ENCODE measurements at places on chromosomes 6 and 20. TPM values are rescaled to one million over a fixed set of nuclear protein-coding genes. Genes with fewer than 3 reads are reported as not detected.
A peak's percentile ranks its signal among the peaks of the same experiment; 100 is the strongest.

DNA sequence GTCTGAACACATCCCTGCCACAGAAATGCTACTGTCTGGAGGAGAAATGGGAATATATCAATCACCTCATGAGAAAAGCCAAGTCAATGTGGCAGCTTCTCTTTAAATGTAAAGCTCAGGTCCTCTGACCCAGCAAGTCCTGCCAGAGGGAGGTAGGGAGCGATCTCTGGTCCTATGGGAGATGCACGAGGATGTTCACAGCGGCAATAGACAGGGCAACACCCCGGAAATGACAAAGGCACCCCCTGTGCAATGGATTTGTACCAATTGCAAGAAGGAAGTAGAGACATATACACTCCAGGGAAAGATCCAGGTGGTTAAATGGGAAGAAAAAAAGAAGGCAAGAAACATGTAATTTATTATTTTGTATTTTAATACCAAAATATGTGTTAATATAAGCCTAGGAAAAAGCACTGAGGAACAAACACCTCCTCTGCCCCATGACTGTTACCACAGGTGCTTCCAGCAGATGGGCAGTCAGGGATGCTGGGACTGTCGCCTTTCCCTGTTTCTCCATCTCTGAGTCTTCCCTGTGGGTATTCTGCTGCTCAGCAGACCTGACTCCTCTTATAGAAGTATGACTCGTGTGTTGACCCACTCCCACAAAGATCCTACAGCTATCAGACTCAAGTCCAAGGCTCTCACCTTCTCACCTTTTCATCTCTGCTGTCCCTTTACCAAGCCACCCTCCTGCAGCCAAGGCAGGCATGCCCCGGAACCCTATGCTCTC is 20.8 kb downstream of the ATP9A start:
- DNase-seq: no peak

GRCh38 chr6:41941280-41942066 is at the start of gene CCND3:
Gene CCND3 (minus strand): TSS chr6:41941808. CDS start chr6:41941649, 159 bp downstream.
- DNase-seq: peak; percentile 97

GRCh38 chr6:119459207-119459974 is 109.8 kb upstream of the MAN1A1 start:
- DNase-seq: no peak

DNA sequence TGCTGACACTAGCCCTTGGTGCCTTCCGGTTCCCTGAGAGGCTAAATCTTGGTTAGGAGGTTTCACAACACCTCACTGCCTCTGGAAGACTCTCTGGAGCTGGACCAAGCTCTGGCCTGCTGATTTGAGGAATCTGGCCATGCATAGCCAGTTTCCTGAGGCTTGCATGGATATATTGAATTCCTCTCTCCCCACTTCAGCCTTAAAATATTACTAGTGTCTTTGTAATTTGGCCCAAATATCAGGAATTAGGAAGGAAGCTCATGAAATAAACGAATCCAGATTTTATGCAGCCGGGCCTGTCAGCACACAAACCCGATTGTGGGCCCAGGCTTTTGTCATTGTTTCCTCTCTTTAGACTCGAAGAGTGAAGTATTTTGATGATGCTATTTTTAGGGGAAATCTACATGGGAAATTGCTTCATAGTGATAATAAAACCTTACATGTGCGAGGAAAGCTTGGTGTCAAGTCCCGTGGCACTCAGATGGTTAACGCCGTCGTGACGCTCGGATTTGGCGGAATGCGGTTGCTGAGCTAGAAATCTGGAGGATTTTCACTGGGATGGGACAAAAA is 144.4 kb downstream of the PHACTR3 start:
- peak; percentile 26 for DNase-seq

DNA sequence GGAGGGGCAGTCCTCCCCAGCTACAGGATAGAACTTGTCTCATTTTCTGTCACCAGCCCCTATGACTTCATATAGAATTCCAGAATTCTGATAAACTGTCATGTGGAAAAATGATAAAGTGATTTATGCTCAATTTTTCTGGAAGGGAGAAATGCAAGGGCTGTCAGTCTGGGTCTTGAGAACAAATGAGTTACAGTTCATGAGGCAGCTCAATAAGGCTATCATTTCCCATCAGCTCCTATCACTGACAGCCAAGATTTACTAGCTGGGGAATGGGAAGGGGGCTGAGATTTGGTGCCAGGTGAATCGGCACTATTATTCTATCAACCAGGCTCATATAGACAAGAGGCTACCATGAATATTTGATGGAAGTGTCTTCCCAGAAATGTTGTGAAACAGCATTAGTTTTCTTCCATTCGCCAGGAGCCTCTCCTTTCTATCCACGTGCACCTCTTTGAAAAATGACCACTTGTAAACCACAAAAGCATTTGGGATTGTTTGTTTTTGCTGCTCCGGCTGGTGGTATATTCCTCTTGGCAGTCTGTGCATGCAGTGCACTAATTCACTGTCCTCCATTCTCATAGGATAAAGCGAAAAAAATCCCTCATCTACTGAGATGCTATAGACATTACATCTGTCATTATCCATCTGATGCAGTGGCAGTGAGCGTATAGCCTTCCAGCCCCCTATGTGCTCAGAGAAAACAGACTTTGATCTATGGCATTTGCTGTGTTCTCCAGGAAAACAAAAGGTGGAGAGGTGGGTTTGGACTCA is 528.7 kb upstream of the RNF217 start:
- no peak for DNase-seq

DNA sequence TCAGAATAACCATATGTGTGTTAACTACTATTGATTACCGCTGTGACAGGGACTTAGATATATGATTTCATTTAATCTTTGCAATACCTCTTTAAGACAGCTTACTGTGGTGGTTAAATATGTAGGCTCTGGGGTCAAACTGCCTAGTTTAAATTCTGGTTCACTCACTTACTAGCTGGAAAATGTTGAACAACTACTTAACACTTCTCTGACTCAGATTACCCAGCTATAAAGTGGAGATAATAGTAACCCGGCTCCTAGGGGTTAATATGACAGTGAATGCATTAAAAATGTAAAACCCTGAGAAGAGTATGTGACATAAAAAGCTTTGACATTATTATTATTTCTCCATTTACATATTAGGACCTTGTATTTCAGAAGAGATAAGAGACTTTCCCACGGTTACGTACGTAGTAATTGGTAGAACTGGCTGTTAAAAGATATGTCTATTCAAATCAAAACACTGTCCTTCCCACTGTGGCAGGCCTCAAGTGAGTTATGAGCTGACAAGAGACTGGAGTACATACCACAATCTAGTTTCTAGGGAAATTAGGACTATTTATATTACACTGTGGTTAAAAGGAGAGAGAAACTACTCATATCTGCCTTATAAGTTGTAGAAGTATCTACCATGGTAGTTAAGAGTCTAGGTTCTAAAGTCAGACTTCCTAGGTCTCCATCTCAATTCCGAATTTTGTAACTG is 4.4 kb upstream of the PLCB1 start:
- no peak for DNase-seq

DNA sequence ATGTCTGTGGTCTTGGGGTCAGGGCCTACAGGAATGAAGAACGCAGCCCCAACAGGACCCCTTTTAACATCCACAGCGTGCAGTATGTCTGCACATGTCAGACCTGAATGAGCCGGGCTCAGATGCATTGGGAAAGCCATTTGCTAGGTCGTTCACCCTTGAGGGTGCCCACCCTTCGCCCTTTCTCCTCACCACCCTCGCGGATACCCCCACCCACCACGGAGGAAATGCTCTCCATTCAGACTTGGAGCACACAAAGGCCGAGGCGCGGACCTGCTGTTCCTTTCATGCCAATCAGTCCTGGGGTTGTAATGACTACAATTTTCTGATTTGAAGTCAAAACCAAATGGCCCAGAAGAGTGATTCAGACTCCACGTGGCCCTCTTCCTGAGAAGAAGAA is 62.7 kb downstream of the EDN3 start:
- DNase-seq: no peak

DNA sequence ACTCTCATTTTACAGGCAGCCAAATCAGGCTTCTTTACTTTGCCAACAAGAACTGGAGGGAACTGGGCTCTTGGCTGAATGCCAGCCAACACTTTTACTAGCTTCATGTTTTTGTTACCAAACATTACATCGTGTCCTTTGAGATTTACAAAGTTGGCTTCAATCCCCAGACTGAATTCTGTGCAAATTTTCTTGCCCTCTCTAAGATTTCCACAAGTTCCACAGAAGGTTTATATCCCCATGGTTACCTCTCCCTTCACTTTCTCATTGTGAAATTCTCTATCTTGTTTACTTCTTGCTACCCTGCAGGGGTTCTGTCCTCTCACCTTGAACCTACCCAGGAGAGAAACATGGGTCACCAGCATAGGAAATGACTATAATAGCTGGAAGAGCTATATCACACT is 37.6 kb upstream of the PLCB1 start:
- DNase-seq: no peak

DNA sequence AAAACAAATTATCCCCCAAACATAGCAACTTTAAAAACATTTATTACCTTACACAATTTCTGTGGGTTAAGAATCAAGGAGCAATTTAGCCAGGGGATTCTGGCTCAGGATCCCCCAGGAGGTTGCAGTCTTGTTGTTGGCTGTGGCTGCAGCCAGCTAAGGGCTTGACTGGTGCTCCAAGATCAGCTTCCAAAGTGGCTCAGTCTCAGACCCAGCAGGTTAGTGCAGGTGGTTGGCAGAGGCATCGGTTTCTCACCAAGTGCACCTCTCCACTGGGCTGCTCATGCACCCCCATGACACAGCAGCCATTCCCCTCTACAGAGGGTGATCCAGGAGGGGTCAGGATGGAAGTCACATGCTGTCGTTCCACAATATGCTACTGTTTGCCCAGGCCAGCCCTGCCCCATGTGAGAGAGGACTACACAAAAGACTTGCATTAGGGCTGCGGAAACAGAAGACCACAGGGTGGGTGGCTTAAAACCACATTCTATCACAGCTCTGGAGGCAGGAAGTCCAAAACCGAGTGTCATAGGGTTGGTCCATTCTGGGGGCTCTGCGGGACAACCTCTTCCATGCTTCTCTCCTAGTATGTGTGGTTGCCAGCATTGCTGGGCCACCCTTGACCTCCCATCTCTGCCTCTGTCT is 125.8 kb downstream of the C6orf118 start:
- DNase-seq: no peak

- no peak for DNase-seq
These were observed 17.0 kb downstream of the UQCC2 start for GRCh38 chr6:33694401-33694931.

- DNase-seq: no peak
These were observed 586.8 kb downstream of the RFPL4B start for GRCh38 chr6:112933947-112934346.

- DNase-seq: no peak
These were observed 142.1 kb downstream of the DTNBP1 start for GRCh38 chr6:15520626-15521203.

DNA sequence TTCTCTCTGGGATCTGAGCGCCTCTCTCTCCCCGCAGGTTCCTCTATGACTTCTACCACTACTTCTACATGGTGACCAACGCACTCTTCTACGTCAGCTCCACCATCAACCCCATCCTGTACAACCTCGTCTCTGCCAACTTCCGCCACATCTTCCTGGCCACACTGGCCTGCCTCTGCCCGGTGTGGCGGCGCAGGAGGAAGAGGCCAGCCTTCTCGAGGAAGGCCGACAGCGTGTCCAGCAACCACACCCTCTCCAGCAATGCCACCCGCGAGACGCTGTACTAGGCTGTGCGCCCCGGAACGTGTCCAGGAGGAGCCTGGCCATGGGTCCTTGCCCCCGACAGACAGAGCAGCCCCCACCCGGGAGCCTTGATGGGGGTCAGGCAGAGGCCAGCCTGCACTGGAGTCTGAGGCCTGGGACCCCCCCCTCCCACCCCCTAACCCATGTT is 36.3 kb upstream of the MRGBP start:
- DNase-seq: peak; percentile 77

GRCh38 chr6:168214586-168215104 is 104.9 kb downstream of the DACT2 start:
- no peak for DNase-seq

DNA sequence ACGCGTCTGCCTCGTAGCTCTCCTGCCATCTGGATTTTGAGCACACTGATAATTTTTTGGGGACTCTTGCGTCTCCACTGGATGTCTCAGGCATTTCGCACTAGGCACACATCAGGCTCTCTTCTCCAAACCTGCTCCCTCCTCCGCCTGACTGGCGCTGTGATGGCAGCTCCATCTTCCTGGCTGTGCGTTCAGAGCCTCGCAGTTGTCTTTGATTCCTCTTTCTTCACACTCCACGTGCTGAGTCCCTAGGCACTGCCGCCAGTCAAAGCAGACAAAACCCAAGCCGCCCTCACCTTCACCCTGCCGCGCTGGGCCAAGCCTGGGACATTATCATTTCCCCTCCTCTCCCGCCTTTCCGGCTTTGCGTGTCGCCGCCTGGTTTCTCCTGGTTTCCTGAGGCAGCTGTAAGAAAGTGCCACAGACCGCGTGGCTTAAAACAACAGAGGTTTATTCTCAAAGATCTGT is 778 bp downstream of the PSMG4 start:
- DNase-seq: no peak

DNA sequence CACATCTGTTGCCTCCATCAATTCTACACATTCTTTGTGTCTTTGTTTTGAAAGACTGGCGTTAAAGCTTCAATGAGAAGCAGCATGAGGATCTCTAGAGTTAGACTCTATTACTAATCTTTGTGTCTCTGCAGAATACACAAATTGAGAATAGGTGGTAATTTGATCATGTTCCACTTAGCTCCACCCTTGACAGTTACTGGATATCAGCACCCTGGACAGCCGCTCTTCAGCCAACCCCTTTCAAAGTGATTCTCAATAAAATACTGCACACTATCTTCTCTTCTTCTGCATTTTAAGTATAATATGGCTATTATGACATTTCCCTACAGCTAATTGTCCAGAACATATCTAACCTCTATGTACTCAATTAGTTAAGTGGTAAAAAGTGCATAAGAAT is 54.3 kb upstream of the CNR1 start:
- no peak for DNase-seq

DNA sequence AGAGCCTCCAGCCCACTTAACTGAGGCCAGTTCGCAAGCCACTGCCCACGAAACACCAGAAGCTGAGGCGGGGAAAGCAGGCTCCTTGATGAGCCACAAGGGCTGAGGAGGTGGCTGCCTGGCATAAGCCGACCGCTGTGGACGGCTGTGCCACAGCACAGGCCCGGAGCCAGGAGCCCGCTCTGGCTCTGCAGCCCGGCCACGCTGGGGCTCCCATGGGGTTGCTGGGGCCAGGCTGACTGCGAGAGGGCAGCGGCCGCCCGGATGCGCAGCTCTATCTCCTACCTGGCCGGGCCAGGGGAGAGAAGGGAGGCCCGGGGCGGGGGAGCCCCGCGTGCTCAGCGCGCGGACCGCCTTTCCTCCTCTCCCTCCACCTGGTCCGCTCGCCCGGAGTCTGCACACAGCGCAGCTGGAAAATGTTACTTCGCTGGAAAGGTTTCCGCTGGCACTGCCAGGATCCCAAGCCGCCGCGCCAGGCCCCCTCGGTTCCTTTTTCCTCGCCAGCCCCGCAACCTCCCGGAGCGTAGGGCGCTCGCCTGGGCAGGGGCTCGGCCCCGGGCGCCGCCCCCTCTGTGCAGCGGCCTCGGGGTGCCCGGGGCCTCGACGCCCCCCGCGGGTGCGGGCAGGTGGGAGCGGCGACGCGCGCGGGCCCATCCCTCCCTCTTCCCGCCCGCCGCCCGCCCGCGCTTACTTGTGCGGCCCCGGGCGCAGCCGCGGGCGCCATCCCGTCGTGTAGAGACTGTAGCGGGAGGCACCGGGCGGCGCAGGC is 657 bp downstream of the EMILIN3 start:
- peak; percentile 69 for DNase-seq

Gene ECT2L
- total RNA-seq: not detected

Gene MCCD1
- not detected for total RNA-seq

Gene LINC00237
- not detected for total RNA-seq

Gene MAP7
- 0.77 TPM for total RNA-seq

Gene ANKRD66
- total RNA-seq: not detected

Gene SERINC3
- total RNA-seq: 121 TPM

Gene BTNL2
- total RNA-seq: not detected

Gene TP53TG5
- total RNA-seq: not detected

Gene C6orf58
- total RNA-seq: not detected

Gene PFDN4
- total RNA-seq: 18.6 TPM
